ENCODE measurements at places on chromosomes 3 and 15.

GRCh38 chr3:48428572-48429316, 1.1 kb downstream of the PLXNB1 start:
- no peak for DNase-seq

DNA sequence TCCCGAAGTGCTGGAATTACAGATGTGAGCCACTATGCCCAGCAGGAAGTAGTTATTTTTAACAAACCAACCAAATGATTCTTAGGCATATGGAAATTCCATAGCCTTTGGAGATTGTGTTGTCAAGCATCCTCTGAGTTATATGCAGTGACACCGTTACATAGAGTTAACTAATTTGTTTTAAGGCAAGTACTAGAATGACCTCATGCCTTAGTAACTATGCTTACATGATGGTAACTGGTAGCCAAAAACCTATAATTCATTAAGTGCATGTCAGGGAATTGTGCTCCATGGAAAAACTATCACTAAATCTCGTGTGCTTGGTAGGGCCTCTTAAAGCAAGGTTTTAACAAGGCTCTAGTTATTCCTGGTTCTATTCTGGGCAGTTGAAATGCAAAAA, 392.8 kb downstream of the TUSC7 start:
- no peak for DNase-seq

DNA sequence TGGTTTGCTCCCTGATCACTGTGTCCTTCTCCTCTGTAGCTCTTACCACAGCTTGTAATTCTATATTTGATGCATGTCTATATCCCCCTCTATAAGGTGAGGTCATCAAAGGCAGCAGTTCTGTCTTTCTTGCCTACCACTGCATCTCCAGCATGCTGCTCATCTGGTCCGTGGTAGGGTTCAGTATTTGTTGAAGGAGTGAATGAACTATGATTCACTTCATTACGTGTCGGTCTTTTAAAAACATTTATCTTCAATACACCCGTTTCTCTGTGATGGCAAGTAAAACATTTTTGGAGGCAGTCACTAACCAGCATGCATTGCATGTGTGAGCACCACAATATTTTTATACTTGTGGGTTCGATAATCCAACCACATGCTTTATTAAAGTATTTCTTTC, 27.6 kb downstream of the CHST14 start:
- no peak for DNase-seq

DNA sequence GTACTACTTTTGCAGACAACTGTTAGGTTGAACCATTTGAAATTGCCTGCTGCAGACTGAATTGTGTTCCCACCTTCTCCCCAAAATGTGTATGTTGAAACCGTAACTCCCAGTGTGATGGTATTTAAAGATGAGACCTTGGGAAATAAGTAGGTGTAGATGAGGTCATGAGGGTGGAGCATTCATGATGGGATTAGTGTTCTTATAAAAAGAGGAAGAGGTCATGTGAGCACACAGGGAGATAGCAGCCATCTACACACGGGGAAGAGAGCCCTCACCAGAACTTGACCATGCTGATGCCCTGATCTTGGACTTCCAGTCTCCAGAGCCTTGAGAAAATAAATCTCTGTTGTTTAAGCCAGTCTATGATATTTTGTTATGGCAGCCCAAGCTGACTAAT, 17.4 kb upstream of the FHIT start:
- DNase-seq, result no peak

DNA sequence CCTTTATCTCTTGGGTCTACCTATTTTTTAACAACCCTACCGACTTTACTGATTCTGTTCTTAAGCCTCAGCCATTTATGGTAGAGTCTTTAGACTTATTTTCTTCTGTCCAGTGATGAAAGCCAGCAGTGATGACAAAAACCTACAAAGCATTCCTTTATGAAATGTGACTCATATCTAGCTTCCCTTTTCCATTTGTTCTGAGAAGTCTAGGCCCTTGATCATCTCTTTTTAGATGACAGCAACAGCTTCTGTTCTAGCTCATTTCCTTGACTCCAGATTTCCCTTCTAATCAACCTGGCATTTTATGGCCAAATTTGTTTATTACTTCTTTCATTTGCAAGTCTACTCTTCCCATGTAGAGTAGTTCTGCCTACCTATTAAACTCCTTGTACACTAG, 36.1 kb downstream of the CFAP44 start:
- DNase-seq, result no peak

DNA sequence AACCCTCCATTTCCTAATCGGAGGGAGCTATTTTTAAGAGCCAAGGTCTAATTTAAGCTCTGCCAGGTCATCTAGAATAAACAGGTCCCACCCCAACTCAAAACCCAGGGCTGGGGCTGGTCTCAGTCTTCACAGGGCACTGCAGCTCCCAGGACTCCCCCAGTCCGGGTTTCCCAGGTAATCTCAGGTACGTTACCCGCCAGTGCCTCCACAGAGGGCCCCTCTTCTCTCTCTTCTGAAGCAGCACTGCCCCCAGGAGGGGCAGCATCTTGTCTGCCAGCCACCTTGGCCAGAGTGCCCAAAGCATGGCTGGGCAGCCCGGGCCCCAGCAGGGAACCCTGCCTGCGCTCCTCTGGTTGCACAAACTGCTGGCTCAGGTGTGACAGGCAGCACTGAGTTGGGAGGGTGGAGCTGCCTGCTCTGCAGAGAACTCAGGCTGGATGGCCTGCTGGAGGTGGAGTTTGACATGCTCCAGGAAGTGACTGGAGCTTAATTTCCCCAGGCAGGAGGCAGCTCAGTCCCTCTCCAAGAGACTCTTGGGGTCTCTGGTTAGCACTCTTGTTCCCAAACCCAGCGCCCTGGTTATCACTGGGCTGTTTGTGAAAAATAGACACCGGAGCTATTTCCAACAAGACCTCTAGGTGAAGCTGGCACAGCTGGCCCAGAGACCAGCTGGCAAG, at the start of gene PLA2G4F:
Gene PLA2G4F (minus strand): TSS at position 394 of the 680 bp plus-strand sequence. CDS start 87 bp downstream, at position 307.
- no peak for DNase-seq

DNA sequence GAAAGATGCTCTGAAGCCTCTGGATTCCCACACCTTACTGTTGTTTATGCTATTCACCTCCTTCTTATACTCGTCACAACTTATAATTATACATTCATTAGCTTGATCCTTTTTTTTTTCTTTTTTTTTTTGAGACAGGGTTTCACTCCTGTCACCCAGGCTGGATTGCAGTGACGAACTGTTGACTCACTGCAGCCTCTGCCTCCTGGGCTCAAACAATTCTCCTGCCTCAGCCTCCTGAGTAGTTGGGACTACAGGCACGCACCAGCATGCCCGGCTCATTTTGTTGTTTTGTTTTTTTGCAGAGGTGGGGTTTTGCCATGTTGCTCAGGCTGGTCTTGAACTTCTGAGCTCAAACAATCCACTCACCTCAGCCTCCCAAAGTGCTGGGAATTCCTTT, 143.6 kb downstream of the PLCL2 start:
- no peak for DNase-seq

DNA sequence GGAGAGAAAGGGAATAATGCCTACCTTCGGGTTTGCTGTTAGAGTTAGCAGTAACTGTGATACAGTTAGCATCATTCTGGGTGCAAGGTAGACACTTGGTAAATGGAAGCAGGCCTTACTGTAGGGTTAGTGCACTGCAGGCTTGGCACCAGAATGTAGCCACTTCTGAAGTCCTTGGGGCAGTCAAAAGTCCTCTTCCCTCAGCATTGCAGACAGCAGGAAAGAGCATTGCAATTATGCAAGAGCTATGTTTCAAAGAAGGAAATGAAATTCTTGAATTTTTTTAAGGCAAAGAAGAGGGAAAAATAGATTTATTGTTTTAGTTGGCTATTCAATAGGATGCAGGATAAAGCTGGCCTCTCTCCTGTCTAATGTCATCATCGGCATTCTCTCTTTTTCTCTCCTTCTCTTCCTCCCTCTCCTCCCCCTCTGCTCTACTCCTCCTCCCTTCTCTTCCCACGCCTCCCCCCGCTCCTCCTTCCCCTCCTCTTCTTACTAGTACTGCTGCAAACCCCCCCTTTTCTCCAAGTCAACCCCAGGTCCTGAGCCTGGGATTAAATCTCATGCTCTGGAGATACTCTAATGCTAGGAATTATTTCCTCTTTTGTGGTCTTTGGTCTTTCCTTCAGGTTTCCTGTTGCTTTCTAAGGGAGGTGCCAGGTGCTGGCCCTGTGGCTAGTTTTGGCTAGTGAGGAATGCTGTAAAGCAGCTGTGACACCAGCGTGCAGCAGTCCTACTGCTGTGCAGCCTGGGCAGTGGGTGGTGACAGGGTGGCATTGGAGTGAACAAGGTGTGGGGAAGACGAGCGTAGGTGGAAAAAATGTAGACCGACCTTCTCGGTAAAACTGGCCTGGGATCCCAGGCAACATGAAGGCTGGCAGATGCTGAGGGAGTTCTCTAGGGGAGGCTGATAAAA, 21.7 kb downstream of the EEFSEC start:
- DNase-seq, result no peak

DNA sequence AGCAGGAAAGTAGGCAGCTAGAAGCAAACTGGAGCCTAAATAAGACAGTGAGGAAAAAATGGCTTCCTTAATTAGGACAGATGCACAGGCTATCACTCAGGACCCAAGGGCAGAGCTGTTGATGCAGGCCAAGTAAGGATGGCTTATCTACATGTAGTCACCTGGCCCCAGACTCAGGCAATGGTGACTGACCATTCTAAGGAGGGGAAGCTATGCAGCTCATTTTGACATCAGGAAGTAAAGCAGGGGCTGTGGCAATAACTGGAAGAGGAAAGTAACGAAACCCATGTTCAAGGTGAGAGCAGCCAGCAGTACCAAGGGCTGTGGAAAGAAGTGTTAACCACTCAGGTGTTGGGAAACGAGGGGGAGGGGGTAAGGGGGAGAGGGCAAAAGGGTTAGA, 16.2 kb downstream of the ACAD11 start:
- no peak for DNase-seq

- no peak for DNase-seq
These were observed 18.6 kb downstream of the SUCLG2 start for GRCh38 chr3:67635806-67636205.

DNA sequence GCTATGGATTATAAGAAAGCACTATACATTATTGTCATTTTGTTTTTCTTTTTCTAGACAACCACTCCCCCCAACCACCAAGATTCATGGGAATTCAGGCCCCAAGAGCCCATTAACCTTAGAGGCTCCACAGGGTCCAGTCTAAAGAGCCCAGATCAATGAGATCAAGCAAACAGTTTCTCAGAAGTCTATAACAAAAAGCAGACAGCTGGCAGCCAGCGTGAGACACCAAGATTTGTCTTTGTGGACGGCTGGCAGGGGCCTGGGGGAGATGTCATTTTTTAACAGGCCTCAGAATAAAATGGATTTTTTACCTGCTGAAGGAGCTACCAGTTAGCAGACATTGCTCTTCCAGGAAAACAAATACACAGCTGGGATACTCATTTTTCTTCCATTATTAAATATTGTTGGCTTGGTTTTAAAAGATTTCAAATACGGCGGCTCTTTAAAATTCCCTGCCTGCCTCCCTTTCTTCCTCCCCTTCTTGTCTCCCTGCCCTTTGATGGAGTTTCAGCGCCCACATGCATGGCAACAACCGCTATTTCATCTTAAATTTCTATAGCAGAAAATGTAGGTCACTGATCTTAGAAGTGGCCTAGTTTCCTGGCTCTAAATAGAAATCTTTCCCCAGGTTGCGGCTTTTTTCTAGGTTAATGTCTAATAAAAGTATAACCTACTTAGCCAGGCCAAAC, 130.6 kb downstream of the FAM174B start:
- DNase-seq, result no peak

DNA sequence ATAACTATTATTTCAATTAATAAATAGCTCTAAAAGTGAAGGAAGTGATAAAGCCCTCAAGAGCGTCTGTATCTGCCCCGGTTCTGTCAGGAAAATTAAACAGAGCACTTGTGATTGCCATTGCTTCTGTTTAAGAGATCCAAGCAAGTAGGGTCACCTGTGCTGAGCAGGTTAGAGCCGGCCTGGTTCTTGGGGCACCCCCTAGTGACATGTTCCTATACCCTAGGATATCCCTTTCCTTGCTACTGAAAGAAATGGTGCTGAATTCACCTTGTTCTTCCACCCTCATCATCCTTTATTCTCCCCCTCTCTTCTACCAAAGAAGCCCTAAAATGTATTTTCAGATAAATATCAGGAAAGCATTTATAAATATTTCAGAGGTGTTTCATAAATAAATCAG, 323.5 kb downstream of the RORA start:
- no peak for DNase-seq

DNA sequence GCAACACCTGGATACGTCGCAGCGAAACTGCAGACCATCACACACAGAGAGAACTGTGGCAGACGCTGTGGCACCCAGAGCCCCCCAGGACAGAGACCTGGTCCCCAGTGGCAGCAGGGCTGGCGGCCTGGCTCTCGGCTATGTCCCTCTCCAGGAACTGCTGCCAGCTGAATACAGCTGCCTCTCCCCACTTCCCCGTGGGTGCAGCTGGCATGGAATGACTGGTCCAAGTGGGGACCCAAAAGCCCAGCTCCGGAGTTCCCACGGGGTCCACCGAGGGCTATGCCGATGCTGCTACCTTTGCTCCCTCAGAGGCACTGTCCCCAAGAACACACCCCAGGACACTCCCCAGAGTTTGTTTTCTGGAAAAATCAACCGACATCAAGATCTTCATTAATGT, 67.8 kb upstream of the GATA2 start:
- no peak for DNase-seq

DNA sequence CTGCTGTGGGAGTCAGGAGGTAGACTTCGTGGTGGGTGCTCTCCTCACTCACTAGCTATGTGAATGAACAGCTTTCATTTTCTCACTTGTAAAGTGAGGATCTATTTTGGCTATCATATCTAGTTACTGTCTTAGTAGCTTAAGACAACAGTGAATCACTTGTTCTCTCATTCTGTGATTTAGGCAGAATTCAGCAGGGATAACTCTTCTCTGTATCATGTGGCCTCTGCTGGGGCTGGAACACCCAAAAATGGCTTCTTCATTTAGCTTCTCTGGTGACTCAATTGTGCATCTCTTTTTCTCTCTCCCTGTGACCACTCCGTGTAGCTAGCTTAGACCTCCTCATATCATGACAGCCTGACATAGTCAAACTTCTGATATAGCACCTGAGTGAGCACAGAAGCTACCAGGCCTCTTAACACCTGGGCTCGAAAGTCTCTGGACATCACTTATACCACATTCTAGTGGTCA, 68.4 kb downstream of the BFSP2 start:
- DNase-seq, result no peak

DNA sequence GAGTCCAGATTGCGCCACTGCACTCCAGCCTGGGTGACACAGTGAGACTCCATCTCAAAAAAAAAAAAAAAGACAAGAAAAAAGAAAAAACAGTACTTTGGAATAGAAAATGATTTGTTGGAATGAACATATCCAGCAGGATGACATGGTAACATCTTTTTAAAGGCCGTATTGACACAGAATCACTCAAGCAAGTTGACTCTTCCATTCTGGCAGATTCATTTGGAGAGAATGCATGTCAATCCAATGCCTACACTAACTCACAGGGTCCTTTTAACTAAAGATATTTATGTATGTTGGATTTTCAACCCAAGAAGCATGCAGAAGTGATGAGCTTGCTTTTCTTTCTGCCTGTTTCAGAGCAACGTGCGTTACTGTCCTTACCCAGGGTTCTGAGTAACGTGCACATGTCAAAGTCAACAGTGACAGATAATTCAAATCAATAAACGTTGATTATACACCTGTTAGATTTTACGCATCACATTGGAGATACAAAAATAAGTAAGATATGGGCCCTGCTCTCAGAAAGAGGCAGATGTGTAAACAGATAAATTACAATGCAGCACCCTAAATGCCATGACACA, 77.1 kb upstream of the FNDC3B start:
- no peak for DNase-seq

GRCh38 chr15:51307325-51307724, 31.1 kb downstream of the CYP19A1 start:
- no peak for DNase-seq

Measured in NCI-H2029 treated with DMSO at 0.1 percent for 48 hours (cell line).